ENCODE measurements at places on chromosomes 7 and 10.

- DNase-seq, result no peak
Observed at GRCh38 chr7:801940-802381, 30.3 kb upstream of the SUN1 start.

GRCh38 chr10:15735763-15736162 lies 16.0 kb upstream of the ITGA8 start:
- no peak for DNase-seq

GRCh38 chr10:113183573-113183972 lies 233.5 kb downstream of the TCF7L2 start:
- DNase-seq, result no peak

- no peak for DNase-seq
Observed at GRCh38 chr7:73960548-73960947, 67.4 kb upstream of the ELN start.

DNA sequence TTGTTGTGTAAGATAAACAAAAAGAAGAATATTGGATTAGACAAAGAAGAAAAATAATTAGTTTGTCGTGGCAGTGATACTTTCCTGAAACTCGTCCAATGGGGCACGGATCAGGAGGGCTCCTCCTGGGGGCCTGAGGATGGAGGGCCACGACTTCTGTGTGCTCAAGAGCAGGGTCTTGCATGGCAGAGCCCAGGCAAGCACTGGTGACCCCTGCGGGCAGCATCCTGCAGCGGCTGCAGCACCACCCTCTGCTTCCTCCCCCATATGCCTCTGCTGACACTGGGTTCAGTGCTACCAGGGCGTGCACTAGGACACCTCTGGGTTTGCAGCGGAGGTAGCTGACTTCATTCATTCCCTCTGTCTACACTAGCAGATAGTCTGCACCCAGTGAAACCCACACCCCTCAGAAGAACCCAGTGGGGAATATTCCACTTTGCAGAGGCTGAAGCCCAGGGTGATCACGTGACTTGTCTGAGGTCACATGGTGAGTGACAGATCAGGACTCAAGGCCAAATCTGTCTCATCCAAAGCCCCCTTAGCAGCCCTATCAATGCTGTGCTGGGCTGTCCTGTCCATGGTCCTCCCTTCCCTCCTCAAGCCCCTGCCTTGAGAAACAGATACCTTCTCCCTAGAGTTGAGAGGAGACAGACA lies 375.5 kb downstream of the TCERG1L start:
- no peak for DNase-seq

- DNase-seq, result no peak
Observed at GRCh38 chr7:113824117-113824823, 94.5 kb downstream of the PPP1R3A start.

- DNase-seq, result no peak
Observed at GRCh38 chr7:78905436-78905835, 548.0 kb downstream of the MAGI2 start.

DNA sequence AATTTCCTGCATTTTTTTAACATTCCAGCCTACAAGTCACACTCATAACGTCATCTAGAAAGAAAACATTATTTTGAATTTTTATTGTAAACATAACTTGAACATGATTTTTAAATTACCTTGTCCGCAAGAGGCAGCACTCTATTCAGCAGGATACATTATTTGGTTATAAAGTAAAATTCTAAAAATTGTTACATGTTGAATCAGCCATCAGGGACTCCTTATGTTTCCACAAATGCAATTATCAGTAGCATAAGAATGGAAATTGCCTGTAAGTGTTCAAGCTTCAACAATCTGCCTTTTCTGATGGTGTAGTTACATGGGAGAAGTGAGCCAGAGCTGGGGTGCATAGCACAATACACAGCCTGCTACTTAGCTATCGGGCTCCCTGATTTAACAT lies 97.5 kb downstream of the ZNF365 start:
- no peak for DNase-seq

- no peak for DNase-seq
Observed at GRCh38 chr7:144256112-144256511, 8.5 kb downstream of the OR2A7 start.

DNA sequence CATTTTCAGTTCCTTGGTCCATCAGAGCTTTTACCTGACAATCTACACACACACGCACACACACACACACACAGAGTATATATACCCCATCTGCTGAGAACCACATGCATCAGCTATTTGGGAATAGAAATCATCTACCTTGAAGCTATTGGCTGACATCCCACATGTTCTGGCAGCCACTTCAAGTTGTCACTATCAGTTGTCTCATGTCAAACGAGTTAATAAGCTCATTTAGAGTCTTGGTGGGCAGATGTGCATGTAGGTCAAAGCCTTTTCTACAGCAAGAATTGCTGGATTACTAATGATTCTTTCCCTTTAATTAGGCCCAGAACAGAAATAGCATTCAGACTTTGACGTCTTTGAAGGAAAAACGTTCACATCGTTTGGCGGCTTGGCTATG lies 36.8 kb downstream of the COL28A1 start:
- no peak for DNase-seq

GRCh38 chr10:119285495-119286267 lies 78.3 kb downstream of the GRK5 start:
- no peak for DNase-seq

DNA sequence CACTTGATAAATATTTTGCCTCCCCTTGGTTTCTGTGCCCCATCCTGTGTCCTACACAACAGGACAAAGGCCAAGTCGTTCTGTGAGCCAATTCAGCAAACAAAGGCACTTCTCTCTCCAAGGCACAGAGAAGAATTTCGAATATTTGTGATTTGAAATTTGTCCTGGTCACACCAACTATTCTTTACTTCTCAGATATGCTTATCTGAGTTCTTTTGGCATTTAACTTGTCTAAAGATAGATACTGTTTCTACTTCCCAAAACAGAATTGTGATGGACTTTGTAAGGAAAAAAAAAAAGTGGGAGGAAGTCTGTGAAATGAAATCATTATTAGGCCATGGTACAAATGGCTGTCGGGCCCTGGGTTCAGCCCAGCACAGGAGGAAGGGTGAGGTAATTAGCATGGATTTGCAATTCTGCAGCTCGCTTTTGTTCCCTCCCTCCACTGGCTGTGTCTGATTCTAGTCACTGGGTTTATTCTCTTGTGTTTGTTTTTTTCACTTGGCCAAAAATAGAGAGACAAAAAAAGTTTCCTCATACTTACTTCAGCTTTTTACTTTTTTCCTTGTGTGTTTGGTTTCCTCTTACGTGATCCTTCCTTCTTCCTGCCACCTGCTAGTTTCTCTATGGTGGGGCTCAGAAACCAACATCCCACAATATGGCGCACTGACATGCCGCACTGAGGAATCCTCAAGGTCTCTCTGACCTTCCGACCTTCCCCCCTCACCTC lies 108.2 kb upstream of the MKLN1 start:
- DNase-seq, result peak; percentile 33

DNA sequence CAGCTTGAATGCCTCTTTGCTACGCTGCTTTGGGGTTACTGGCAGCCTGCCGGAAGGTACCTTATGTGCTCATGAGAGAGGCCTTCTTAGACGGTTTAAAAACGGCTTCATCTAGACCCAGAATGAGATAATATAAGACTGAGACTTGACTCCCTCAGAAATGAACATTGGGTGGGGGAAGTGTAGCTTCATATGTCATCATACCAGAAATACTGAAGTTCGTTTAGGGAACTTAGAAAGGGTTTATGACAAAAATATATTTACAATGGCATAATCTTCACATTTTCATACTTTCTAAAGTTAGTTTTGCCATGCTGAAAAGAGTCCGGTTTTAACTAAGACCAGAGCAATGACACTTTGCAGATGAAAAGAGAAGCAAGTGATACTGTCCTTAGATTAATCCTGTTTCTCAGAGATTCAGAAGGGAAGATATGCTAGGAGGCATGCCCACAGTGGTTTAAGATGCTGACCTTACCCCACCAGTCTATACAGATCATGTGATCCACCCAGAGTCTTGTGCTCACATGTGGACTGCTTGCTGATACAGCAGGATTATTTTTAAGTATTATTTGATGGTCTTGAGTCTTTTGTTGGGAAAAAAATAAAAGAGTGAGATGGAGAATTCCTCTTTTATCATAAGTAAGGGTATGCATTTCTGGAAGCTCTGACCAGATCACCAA lies 40.8 kb upstream of the HGF start:
- no peak for DNase-seq

GRCh38 chr10:133211959-133212852 lies 17.8 kb upstream of the UTF1 start:
- DNase-seq, result no peak

- DNase-seq, result peak; percentile 38
Observed at GRCh38 chr10:62554632-62555199, 180.5 kb downstream of the ZNF365 start.

DNA sequence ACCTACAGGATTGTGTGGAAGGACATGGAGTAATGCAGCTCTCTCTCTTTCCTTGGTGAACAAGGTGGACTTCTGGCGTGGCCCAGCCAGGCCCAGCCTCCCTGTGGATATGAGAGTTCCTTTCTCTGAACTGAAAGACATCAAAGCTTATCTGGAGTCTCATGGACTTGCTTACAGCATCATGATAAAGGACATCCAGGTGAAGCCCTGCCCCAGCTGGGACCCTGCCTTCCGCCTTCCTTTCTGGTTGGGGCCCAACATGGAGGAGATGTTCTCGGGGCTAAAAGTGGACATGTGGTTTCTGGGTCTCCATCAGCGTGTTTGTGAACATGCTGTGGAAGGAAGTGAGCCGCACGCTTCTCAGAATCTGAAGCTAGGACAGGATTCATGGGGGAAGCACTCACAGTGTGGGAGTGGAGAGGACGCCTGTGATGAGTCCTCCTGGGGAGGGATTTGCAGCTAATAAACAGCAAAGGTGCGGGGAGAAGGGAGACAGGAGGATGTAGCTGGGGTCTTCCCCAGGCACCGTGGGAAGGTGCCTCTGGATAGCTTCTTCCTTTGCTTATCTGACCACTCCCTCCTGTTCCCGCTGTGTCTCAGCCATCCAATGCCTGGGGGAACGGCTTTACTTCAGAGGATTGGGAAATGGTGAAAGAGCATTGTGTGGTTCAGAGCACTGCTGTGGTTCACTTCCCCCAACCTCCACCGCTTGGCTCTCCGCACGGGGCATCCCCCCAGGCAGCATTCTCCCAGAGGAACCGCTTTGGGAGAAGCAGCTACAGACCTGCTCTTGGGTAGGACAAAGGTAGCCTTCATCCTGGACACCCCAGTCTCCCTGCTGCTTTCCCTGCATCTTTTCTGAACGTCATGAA lies 5.5 kb downstream of the CPA5 start:
- no peak for DNase-seq

- DNase-seq, result no peak
Observed at GRCh38 chr7:73741600-73741999, 3.0 kb upstream of the ABHD11 start.

- no peak for DNase-seq
Observed at GRCh38 chr7:135200821-135201331, 10.4 kb downstream of the WDR91 start.
